A172 (cell line): ENCODE measurements at places on chromosomes 1 and 21.

GRCh38 chr1:220271706-220272046 lies 577 bp downstream of the RAB3GAP2 start:
- peak; percentile 24 for DNase-seq

- DNase-seq: no peak
These were observed 174.1 kb upstream of the IGSF21 start for GRCh38 chr1:17933501-17933900.

GRCh38 chr21:42654179-42654912 lies 925 bp downstream of the PDE9A start:
- DNase-seq: no peak

- DNase-seq: peak; percentile 59
These were observed 64.3 kb upstream of the TRABD2B start for GRCh38 chr1:48061162-48062136.

DNA sequence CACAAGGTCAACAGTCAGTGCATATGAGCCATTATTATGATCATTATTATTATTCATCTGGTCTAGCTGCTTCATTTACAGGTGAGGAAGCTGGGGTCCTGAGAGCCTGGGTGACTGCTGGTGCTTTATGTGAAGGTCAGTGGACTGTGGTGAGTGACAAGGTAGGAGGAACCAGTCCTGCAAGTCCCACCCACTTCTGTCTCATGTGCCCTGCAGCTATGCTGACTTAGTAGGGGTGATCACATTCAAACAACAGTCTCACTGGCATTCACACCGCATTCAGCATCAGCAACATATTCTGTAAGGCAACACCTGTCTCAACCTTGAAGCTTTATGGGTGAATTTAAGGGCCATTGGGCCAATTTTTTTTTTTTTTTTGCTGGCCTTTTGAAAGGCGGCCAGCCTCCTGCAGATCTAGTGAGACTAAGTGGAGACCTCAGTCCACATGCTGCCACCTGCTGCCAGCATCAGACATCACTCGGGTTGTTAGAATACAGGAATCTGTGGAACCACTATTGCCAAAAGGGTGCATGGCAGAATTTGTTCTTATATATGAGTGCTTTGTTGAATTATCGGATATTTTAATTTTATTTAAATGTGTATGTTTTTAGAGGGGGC lies 59.9 kb upstream of the CACNA1E start:
- DNase-seq: peak; percentile 39
